ENCODE measurements at places on chromosomes 12 and 14.

DNA sequence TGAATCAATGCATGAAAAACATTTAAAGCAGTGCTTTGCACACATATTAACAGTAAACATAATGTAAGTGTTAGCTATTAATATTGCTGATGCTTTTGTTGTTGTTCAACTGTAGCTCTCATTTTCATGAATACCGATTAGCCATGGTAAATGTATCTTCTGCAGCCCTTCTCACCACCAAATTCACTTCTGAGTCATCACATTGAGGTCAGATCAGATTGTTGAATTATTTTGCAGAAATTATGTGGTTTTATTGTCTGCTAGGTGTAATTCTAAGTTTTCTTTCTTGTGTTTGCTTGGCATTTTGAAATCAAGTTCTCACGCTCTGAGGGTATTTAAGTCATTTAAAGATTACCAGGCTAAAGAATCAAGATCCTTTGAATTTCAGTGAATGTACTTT, 74.6 kb downstream of the AKAP6 start:
- no peak for DNase-seq

DNA sequence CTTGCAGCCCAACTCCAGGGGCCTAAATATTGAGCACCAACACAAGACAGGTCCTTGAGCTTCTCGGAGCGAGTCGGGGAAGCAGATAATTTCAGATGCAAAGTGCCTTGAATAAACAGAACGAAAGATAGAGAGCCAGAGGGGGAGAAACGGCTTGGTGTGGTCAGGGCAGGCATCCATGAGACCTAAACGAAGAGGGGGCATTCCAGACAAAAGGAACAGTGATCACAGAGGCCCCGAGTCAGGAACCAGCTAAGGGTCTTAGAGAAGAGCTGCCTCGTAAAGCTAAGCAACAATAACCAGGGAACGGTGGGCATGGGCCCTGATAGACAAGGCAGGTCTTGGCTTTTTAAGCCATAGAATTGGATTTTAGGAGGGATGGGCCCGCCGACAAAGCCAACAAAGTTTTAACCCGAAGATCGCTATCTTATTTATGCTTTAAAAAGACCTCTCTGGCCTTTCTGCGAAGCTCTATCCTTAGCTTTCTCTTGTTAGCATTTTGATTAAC, 421 bp upstream of the ACADS start:
- no peak for DNase-seq

- DNase-seq: no peak
These were observed 356.0 kb downstream of the DUSP6 start for GRCh38 chr12:88996200-88996788.

DNA sequence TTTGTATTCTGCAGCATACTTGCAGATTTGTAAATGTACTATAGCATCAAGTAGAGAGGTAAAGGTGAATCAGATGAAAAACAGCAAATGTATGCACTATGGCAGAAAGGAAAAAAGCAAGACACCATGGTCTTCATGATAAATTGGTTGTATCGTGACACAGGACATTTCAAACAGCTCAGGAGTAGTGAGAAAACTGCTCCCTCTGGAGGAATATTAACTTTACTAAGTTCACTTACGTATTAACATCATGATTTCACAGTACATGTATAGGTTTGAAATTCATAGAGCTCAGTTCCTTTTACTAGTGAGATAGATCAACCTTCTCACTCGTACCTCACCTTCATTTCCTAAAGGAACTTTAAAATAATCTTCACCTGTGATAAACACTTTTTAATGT, 6.5 kb downstream of the MBIP start:
- no peak for DNase-seq

DNA sequence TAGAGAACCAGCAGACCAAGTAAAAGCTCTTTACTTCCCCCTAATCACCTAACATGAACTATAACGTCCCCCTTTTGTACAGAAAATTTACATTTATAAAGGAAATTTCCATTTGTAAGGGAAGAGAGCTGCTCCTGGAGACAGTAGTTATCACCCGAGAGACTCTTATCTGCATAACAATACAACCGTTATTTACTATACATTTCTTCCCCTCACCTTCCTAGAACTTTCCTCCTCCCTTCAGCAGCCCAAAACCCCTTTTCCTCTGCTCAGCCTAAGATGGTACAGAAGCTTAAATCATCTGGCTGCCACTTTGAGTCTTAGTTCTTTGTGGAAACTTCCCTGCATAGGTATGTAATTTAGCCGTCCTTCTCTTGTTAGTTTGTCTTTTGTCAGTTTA, 40.4 kb upstream of the ETV6 start:
- DNase-seq: no peak

DNA sequence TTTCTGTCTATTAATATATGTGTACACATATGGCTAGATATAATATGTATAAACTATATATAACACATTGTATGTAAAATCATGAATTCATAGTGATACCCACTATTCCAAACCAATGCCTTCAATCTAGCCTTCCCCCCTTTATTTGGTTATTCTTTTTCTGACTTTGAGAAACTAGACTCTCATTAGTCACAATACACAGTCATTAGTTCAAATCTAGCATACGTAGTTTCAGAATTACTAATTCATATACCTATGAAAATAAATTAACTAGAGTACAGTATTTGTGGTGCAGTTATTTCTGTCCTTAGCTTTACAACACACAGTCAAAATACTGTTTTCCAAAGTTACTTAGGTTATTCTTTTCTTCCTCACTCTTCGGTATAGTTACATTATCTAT, 268.2 kb downstream of the DPF3 start:
- no peak for DNase-seq

DNA sequence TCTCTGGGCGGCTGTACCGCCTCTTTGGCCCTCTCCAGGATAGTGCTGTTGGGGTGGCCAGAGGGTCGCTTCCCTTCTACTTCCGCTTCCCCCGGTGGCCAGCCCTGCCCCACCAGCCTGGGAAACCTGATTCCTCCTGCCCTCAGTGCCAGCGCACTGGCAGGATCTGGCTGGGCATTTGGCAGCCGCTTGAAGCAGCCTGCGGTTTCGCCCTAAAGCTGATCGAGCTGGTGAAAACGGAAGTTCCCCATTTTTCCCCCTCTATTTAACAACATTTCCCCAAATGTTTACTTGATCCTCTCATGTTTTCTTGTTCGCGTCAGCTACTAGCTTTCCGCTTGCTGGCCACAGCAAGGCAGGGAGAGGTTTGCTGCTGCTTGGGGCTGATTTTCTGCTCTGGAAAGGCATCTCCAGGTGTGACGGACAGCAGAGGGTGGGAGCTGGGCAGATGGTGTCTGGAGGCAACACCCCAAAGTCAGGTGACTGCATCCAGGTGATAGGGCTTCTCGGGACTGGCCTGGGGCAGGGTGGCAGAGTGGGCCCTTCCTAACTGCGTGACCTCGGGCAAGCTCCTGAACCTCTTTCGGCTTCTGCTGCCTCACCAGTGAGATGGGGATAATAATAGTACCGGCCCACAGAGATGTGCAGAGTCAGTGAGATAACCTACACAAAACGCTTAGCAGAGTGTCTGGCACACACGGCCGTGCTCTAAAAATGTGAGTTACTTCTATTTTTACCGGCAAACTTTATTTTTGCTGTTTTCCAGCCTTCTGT, 53.1 kb downstream of the TSPAN9 start:
- no peak for DNase-seq

GRCh38 chr14:96126783-96127271, 77.8 kb upstream of the BDKRB2 start:
- no peak for DNase-seq

GRCh38 chr12:94736004-94736403, 85.6 kb upstream of the TMCC3 start:
- DNase-seq: no peak

GRCh38 chr14:104639885-104640548, 35.4 kb upstream of the TMEM179 start:
- DNase-seq: peak; percentile 32
